Esophagus squamous epithelium (tissue), 5 donors: ENCODE measurements at places on chromosomes 6 and 20.

GRCh38 chr6:134589512-134589911 is 271.6 kb upstream of the SGK1 start:
- no peak for DNase-seq

GRCh38 chr6:32603888-32604287 is 14.2 kb upstream of the HLA-DRB1 start:
- no peak for DNase-seq

DNA sequence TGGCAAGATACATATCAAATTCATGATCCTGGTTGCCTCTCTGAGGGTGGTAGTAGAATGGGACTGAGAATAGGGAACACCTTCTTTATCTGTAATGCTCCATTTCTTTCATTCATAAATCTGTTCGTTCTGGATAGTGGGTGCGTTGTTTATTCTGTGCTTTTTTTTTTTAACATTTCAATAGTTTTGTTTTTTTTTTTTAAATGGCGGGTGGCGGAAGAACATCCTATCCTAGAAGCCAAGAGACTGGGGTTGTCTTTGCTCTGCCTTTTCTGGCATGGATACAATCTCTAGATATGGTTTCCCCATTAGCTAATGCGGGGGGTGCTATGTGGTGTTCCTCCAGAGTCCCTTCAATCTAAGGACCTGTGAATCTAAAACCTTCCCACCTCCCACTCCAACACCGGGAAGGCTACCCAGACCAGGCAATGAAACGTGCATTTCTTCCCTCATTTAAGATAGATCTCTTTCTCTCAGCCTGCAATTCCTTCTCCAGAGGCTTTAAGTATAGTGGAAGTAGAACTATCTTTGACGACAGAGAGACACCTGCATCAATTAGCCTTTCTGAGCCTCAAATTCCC is 883 bp upstream of the CCDC28A start:
- no peak for DNase-seq

DNA sequence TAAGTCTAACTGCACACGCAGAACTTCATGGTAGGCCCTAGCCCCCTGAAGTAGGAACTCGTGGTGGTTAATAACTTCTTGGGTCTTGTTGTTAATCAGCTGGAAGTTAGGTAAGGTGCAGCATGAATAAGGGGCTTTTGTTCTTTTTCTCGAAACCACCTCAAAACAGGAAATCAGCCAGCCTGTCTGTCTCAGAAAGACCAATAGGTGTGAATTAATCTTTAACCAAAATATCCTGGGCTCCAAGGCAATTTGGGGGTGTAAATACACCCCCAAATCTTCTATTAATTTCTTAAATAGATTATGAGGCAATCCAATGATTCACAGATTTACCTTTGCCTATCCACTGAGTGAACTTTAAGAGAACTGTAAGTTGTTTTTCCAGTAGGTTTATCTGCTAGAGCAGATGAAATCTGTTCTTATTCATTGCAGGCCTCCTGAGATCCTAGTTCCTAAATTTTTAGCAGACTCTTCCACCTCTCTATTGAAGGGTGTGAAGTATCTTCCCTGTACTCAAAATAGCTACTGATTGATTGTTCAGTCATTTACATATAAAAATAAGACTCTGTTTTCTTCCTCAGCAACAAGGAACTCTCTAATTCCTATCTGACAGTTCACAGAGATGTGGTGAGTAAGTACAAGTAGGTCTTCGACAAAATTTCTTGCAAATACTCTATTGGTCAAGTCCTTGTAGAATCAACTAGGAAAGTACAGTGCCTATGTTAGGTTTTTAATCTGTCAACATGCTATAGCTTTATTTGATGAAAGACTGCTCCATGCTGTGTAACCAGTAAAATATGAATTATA is 427.1 kb upstream of the NOX3 start:
- DNase-seq: no peak
